Ecto neural progenitor cell (in vitro differentiated cells): ENCODE measurements at places on chromosomes 7 and 10.

DNA sequence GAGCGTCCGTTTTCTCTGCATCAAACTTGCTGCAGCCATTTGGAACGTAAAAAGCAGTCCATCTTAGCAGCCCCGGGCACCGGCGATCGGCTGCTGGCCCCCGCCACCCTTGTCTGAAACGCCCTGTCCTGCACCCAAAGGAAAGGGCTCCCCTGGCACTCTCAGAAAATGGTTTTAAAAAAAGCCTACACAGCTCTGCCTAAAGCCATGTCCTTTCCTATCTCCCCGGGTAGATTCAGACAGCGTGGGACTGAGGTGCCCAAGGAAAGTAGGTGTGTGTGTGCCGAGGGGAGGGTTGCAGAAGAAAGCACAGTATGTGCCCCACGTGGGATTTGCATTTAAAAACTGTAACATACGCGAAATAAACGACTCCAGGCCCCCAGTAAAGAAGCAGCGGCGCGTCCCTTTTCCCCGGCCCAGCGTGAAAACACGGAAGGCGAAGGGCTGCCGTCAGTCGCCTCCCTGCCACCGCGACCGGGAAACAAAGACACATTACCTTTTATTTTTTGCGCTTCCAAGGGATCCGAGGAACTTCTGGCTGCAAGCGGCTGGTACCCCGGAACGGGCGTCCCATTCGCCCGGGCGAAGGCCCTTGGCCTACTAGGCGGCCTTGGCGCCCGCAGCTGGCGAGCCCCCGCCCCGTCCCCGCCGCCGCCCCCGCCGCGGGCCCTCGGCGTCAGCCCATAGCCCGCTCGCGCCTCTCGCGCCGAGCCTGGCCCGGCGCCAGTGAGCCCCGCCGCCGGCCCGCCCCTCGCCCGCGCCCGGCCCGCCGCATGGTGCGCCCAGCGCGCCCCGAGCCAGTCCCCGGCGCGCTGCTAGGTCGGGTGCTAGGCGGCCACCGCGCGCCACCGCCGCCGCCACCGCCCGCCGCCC is 304.6 kb downstream of the PRPF18 start:
- peak; percentile 70 for DNase-seq

GRCh38 chr10:70328967-70329366 is 45.2 kb upstream of the NPFFR1 start:
- DNase-seq, result no peak

DNA sequence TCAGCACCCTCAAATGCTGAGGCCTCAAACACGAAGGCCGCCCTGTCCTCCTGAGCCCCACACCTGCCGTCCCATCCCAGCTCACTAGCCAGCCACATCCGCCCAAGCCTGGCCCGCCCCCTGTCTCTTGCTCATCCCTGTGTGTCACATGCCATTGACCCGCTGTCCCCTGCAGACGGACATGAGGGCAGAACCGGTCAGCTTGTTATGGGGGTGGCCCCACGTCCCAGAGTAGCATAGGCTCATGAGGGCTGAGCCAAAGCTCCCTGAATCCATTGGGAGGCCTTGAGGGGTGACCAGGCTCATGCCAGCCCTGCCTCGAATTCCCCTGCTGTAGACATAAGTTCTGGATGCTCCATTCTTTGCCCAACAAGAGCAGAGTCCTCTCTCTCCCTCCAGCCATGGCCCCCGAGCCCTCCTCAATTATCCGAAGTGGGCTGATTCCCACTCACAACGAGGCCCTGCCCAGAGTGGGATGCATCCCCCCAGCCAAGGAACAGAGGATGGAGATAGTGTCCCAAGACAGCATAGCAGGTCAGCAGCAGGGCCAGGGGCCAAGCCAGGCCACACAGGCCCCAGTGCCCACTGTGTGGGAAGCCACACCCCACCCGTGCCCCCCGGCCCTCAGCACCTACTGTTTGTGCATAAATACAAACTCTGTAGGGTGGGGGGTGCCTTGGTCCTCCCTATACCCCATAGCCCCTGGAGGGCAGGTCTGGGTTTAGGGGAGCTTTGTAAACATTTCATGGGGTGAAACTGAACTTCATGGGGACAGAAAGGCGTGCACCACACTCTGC is 42.1 kb downstream of the EBF3 start:
- no peak for DNase-seq

GRCh38 chr10:77877441-77878344 is 48.9 kb downstream of the DLG5 start:
- DNase-seq, result no peak

DNA sequence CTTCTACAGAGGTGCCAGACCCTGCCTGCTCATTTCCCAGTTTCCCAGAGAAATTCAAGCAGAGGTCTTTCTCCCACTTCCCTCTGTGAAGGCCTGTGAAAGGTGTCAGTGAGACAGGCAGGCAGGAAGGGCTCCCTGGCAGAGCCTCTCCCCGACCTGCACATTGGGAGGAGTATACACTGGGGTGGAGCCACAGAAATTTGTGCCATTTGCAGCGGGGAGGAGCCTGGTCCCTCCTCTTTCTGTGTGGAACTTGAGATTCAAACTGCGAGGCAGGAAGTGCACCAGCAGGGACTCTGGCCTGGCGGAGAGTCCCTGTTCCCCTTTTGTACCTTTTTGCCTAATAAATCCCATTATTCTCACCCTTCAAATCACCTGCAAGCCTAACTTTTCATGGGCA is 54.6 kb upstream of the OPN4 start:
- DNase-seq, result peak; percentile 57

- no peak for DNase-seq
Observed at GRCh38 chr7:150413640-150414081, 34.5 kb downstream of the ZNF775 start.

- DNase-seq, result no peak
Observed at GRCh38 chr7:159014297-159015062, 130.2 kb downstream of the VIPR2 start.

GRCh38 chr10:102868911-102869257 is 386 bp upstream of the AS3MT start:
- no peak for DNase-seq

DNA sequence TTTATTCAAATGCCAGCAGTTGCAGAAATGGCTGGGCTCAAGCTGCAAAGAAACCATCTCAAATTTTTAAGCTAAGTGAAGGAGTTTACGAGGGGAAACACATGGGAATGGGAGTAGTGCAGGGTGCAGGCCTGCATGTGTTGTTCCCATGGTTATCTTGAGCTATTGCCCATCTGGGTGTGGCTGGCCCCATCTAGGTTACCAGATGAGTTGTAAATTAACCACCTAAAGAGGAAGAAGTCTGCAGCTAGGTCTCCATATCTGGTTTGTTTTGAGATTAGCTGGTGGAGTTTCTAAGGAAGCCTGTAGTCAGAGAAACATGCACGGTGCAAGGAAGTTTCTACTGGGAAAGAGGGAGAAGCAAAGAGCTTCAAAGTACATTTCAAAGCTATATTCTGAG is 23.3 kb upstream of the STEAP2 start:
- DNase-seq, result no peak

DNA sequence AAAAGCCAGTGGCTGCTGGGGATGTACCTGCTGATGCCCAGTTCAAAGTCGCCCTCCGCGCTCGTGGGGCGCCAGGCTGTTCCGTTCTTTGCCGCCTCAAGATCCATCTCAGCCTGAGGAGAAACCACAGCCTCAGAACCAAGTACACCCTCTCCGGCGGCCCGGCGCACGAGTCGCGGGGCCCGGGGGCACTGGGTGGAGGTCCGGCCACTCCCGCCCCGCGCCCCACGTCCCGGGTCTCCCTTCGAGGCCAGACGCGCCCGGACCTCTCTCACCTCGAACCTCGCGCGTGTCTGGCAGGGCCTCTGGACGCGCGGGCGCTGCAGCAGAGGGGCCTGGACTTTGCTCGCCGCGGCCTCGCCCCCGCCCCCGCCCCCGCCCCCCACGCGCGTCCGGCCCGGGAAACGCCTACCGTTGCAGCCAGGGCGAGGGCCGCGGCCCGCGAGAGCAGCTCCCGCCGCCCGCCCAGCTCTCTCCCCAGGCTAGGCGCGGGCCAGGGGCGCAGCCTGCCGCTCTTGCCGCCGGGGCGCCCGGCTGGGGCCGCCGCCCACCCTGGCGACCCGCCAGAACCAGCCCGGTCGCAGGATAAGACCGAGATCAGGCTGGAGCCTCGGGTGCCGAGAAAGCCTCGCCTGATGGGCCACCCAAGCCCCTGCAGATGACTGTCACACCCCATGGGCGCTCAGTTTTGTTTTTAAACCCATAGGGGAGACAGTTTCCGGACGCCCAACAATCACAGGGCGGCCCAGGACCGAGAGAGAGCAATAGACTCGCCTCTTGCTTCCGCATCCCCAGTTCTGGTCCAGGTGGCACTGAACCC is at the start of gene ABCB4:
ABCB4 (minus strand) TSS at position 322 of the 820 bp plus-strand sequence; CDS start at position 107, 215 bp downstream.
- DNase-seq, result peak; percentile 52

- no peak for DNase-seq
Observed at GRCh38 chr10:78298835-78299234, 265.2 kb downstream of the RPS24 start.

GRCh38 chr10:124262971-124263370 is 155.8 kb downstream of the OAT start:
- DNase-seq, result no peak

DNA sequence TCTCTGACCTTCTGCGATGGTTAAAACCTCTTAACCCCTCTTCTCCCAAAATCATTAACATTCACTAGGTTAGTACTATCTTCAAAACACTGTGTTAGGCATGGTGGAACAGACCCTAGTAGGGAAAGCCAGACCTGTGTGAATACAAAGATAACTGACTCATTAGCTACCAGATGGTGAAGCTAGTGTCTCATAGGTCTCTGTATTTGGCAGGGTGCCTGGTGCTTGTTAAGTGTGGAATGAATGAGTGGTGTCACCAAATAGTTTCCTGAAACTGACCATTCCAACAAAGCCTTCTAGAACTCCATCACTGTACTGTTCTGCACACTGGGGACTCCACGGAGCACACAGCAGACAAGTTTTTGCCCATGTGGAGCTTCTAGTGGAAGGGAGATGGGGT is 27.7 kb upstream of the TM9SF3 start:
- no peak for DNase-seq

- no peak for DNase-seq
Observed at GRCh38 chr10:2296179-2296891, 559.0 kb upstream of the ADARB2 start.

- DNase-seq, result peak; percentile 74
Observed at GRCh38 chr10:80504158-80504811, 33.4 kb upstream of the SH2D4B start.

DNA sequence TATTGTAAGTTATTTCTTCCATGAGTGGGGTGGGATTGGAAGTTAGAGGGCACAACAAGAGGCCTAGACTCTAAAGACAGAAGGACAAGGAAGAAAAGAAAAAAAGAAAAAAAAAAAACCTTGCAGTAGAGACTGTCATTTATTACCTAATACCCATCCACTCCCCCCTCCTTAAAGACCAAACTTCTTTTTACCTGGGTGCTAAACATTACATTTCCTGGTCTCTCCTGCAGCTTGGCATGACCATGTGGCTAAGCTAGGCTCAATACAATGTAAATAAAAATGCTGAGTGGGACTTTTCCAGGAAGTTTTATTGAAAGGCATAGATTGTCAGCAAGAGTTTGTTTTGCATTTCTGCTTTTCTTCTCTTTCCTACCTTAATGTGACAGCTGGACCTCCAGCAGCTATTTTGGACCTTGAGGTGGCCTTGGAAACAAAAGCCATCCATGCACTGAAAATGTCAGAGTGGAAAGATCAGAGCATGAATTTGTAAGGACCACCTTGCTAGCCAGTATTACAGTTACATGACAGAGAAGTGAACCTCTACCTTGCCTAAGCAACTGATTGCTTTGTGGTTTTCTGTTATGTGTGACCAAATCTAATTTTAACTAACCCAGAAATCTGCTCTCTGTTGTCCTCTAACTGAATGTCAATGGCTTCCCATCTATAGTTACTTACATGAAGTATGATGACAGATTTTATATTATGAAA is 81.3 kb upstream of the SFMBT2 start:
- DNase-seq, result no peak

DNA sequence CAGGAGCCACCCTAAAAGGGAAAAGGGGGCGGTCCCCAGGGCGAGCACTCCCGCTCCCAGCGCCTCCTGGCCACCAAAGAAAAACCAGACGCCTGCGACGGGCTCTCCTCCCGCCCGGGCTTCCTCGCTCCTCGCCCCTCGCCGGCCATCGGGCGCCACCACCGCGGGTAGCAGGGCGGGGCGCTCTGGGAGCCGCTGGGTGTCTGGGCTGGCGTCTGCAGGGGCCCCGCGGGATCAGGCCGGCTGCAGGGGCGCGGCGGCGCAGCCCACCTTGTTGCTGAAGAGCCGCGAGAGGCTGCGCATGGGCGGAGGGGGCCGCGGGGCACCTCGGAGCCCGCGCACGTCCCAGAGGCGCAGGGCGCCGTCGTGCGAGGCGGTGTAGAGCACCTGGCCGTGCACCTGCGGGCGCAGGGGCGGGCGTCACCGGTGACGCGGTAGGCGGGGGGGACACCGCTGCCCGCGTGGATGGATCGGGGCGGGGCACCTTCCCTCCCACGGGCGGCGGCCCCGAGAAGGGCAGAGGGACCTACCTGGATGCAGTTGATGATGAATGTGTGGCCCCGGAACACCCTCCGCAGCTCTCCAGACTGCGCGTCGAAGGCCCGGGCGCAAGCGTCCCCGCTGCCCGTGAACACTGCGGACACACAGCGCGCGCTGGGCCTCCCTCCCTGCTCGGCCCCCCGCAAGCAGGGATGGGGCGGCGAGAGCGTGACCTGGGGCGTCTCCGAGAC is 28.3 kb downstream of the WDR86 start:
- DNase-seq, result peak; percentile 67

DNA sequence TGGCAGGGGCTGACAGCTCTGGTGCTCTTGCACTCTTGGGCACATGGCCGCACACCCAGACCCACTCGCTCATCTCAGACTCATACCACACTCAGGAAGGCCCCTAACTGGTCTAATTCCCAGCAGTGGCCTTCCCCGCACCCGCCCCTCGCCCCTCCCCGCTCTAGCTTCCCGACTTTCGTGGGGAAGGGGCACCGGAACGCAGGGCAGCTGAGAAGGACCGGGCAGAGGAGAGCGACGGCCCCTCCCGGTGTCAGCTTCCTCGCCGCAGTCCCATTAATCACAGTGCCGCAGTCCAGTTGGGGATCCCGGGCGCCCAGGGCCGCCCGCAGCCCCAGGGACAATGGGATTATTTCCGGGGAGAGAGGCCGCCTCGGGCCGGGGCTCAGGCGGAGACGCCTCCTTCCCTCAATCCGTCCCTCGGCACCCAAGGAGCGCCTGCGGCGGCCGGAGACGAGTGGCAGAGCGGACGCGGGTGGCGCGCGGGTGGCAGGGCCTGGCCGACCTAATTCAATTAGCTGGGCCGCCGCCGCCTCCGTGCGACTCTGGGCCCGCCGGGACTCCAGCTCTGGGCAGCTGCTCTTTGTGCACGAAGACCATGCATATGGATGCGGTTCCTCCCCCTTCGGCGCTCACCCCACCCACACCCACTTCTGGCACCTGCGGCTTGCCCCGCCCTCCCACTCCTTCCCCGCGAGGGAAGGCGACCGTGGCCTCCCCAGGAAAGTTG is 7.8 kb upstream of the TLX1 start:
- DNase-seq, result peak; percentile 71
